ENCODE measurements at places on chromosomes 2 and 18.

DNA sequence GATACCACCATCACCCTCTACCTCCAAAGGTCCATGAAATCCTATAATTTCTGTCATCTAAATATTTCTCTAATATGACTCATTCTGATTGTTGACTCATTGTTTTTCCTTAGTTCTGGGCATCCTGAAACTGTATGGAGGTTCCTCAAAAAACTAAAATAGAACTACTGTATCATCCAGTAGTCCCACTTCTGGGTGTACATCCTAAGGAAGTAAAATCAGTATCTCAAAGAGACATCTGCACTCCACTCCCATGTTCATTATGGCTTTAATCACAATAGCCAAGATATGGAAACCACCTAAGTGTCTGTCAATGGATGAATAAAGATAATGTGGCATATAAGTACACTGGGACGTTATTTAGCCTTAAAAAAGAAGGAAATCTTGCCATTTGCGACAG, 125.8 kb upstream of the MYO3B start:
- peak; percentile 23 for DNase-seq

- DNase-seq = no peak
These were observed 220.4 kb downstream of the ZNF516 start for GRCh38 chr18:76274468-76275289.

DNA sequence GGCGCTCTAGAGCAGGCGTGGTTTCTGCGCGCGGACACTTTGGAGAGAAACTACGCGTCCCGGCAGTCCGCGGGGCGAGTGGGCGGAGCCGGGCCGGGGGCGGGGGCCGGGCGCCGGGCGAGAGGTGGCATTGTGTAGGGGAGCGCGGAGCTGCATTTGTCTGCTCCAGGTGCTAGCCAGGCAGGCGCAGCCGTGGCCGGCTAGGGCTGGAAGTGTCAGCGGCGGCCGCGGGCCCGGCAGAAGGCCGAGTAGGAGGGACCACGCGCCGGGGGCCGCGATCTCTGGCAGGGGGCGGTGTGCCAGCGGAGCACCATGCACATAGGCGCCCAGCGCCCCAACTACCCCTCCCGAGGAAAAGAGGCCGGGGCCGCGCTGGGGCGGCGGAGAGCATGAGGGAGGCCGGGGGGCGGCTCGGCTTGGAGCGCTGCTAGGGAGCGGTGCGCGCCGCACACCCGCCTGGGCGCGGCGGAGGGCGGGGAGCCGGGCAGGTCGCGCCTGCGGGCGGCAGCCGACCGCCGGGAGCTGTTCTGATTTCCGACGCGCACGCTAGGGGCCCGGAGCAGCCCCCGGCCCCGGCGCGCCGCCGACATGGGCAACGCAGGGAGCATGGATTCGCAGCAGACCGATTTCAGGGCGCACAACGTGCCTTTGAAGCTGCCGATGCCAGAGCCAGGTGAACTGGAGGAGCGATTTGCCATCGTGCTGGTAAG, at the start of gene FMNL2:
FMNL2 (plus strand) TSS at position 159 of the 710 bp plus-strand sequence.
- peak; percentile 63 for DNase-seq

- no peak for DNase-seq
These were observed 222.8 kb upstream of the TMEM200C start for GRCh38 chr18:6118080-6118479.

- DNase-seq = peak; percentile 54
These were observed 33.5 kb downstream of the NHEJ1 start for GRCh38 chr2:219127037-219127635.

- no peak for DNase-seq
These were observed 38.0 kb upstream of the GLS start for GRCh38 chr2:190842606-190843104.

- no peak for DNase-seq
These were observed 15.7 kb upstream of the SERPINB2 start for GRCh38 chr18:63871836-63872235.

DNA sequence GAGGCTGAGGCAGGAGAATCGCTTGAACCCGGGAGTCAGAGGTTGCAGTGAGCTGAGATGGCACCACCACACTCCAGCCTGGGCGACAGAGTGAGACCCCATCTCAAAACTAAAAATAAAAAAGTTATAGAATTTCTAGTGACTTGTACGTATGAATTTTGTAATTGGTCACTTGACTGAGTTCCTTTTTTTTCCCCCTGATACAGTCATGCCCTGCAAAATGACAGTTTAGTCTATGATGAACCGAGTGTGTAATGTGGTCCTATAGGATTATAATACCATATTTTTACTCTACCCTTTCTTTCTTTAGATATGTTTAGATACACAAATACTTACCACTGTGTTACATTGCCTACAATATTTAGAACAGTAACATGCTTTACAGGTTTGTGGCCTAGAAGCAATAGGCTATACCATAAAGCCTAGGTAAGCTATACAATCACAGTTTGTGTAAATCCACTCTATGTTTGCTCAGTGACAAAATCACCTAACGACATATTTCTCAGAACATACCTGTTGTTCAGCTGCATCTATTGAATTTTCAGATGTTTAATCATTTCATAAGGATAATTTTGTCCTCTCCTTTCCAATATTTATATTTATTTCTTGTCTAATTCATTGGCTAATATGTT, 25.4 kb downstream of the SOCS6 start:
- no peak for DNase-seq

- no peak for DNase-seq
These were observed 84.5 kb downstream of the LONRF2 start for GRCh38 chr2:100237770-100238169.

Data from fibroblast of the aortic adventitia (primary cell).